ENCODE measurements at places on chromosomes 7 and 10.

GRCh38 chr10:30454744-30455510 is 20.9 kb downstream of the MAP3K8 start:
- DNase-seq: no peak

- DNase-seq: no peak
Observed at GRCh38 chr10:6103591-6103990, 14.8 kb downstream of the RBM17 start.

GRCh38 chr7:144579687-144580086 is 176.2 kb upstream of the NOBOX start:
- no peak for DNase-seq

- peak; percentile 17 for DNase-seq
Observed at GRCh38 chr7:95373323-95373722, 22.9 kb downstream of the PON3 start.

DNA sequence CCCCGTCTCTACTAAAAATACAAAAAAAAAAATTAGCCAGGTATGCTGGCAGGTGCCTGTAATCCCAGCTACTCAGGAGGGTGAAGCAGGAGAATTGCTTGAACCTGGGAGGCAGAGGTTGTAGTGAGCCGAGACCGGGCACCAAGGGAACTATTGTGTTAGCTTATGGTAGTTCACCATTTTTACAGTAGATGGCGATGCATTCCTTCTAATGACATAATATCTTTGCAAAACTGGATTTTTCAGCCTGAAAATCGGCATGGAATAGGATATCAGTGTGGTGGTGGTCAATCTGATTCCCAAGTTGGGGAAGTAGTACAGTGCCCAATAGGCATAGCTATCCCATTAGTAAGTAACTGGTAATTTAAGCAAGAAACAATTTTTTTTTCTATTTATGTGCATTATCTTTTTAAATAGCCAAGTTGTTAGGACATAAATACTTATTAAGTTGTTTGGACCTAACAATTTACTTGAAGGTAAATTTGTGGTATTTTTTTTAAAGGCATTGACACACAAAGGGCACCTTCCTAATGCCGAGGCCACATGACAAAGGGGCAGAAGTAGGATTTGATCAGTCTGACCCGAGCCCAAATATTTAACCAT is 17.6 kb upstream of the IMPDH1 start:
- DNase-seq: peak; percentile 48

DNA sequence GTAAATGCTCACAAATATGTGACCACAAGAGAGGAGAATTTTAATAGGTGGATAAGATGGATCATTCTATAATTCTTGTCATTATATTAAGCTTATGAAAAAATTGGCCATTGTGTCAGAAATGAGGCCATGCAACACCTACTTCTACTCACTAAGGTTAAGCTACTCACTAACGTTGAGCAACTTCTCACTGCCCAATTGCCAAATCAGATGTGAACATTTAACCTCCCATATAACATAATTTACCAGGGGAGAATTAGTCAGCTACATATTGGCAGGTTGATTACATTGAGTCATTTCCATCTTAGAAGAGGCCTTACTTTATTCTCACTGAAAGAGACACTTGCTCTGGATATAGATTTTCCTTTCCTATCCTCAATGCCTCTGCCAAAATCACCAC is 211.2 kb upstream of the DGKB start:
- no peak for DNase-seq

GRCh38 chr10:88256013-88256680 is 327.0 kb downstream of the RNLS start:
- no peak for DNase-seq

GRCh38 chr7:48388911-48389310 is 217.7 kb downstream of the ABCA13 start:
- peak; percentile 43 for DNase-seq

DNA sequence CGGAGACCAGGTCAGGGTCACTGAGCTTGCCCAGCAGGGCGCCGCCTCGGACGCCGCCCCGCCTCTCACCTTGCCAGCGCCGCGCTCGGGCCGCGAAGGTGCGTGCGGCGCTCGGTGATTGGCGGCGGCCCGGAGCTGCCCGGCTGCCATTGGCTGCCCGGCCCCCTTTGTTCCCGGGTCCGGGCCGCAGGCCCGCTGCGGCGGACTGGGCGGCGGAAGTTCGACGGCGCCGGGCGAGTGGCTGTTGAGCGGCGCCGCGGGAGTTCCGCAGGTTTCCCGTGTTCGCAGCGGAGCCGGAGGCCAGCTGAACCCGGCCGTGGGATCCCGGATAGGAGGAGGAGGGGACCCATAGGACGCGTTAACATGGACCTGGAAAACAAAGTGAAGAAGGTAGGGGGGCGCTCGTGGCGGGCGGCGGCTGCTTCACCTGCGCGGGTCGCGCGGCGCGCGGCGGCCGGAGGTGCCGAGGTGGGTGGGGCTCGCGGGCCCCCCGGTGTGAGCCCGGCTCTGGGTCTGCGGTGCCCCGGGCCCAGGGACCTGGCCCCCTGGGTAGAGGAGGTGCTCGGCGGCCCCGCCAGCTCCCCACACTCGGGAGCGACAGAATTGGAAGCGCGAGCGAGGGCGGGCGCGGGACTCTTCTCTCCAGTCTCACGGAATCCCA is at the start of gene TES:
TES (plus strand) TSS at position 195 of the 661 bp plus-strand sequence; CDS start at position 364, 169 bp downstream.
- DNase-seq: peak; percentile 84

- no peak for DNase-seq
Observed at GRCh38 chr7:157434231-157434630, 97.4 kb downstream of the DNAJB6 start.

DNA sequence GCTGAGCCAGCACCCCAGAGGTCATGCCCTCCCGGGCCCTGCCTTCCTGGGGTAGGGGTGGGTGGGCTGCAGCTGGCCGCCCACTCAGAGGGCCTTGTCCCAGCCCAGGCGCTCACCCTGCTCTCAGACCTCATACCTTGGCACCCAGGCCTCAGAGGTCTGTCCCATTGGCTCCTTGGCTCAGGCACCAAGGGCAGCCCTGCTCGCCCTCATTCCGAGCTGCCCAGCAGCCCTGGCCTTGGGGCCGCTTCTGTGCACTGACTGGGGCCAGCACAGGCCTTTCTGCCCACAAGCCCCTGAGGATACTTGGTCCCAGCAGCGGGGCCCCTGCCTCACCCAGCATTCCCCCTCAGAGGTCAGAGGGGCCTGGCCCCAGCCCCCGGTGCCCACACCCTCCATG is 34.3 kb downstream of the YKT6 start:
- DNase-seq: no peak

DNA sequence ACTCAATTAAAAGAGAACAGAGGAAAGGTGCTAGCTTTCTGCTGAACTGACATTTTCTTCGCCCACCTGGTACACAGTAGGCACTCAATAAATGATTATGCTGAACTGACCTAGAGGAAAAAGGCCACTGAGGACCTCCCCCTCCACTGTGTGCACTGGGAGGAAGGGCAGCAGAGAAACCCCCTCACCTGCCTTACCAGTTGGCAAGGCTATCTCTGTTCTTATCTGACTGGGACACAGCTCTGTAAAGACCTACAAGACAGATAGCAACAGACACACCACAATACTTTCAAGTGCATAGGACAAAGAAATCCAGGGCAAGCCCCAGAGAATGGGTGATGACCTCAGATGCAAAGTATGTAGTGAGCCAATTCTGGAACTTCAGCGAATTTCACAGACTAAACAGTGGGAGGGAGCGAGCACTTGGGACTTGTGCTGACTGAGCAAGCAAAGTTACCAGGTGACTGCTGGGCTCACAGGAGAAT is 30.4 kb downstream of the PDLIM1 start:
- peak; percentile 41 for DNase-seq

GRCh38 chr10:70323138-70323696 is 39.4 kb upstream of the NPFFR1 start:
- DNase-seq: no peak

Data from suppressor macrophage (primary cell).